T-helper 1 cell (primary cell): ENCODE measurements at places on chromosomes 6 and 20.

DNA sequence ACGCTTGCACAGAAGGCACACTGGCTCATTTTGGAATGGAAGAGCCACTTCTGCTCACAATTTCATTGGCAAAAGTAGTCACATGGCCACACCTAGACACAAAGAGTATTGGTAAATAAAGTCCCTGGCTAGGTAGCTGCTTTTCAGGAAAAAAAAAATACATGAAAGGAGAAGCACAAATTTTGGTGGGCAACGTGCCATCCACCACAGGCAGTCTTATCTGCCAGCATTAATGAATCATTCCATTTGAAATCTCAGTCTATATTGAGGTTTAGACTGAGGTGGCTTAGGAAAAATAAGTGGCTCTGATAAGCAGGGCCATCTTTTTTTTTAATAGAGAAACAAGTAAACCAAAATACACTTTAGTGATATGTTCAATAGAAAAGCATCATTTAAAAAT, 44.3 kb downstream of the ADGRB3 start:
- DNase-seq = no peak

GRCh38 chr6:111781041-111781708, 92.1 kb downstream of the FYN start:
- DNase-seq = no peak

- peak; percentile 18 for DNase-seq
These were observed 65.1 kb downstream of the PLG start for GRCh38 chr6:160766989-160767646.

- DNase-seq = no peak
These were observed 44.9 kb upstream of the CEP162 start for GRCh38 chr6:84272298-84272697.

GRCh38 chr20:62738025-62738881, 29.6 kb downstream of the NTSR1 start:
- DNase-seq = no peak

- DNase-seq = no peak
These were observed 107.6 kb upstream of the TRAF3IP2 start for GRCh38 chr6:111713236-111713635.

GRCh38 chr6:32937230-32937633, 3.6 kb downstream of the HLA-DMB start:
- DNase-seq = no peak

DNA sequence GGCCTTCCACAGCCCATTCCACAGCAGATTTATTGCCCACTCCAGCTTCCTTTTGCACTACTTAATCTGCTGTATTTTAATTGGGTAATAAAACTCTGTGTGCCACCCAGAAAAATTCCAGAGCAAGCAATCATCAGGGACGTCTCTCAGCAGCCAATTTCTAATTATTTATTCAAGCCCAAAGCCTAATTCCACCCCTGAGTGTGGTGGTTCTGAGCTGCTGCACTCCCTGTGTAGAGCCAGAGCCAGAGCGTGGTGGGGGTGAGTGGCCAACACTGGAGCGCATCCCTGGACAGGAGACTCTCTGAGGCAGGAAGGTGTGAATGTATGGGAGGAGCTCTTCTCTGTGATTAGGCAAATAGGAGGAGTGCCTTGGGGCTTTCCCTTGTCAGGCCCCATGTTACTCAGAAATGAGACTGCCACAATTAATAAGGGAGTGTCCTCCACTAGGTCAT, 66.1 kb downstream of the CD24 start:
- DNase-seq = no peak

DNA sequence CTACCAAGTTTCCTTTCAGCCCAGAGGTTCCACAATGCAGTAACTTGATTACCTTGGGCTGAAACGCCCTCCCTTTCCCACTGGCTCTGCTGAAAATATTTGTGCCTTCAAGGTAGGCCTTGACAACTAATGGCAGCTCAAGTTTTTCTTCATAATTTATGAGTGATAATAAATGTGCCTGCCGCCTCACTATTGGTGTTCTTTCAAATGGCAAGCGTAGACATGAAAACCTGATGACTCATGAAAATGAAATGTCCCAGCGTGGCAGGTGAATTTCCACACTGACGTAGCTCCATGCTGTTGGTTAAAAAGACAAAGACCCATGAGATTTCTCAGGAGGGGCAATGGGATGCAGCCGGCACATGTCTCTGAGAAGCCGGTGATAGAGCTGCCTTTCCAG, 107.2 kb upstream of the GGTLC1 start:
- no peak for DNase-seq

- DNase-seq = no peak
These were observed 529.9 kb downstream of the MMUT start for GRCh38 chr6:48933136-48933535.

DNA sequence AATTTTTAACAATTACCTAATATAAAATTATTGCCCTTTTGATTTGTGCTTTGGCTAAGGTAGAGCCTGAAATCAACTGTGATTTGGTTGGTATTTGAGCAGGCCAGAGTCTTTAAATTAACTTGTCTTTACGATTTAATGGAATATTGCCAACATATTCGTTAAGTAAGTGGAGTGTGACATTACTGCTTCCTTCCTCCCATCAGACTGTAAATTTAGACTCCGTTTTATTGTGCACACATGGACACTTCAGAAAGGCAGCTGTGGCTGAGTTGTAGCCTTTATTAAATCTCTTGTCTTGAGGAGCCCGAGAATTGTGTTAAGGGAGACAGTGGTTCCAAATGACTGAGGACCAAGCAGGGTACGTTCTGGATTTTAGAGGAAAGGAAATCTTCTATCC, 57.4 kb downstream of the CAP2 start:
- DNase-seq = no peak

GRCh38 chr20:7856756-7857155, 83.5 kb downstream of the HAO1 start:
- no peak for DNase-seq

DNA sequence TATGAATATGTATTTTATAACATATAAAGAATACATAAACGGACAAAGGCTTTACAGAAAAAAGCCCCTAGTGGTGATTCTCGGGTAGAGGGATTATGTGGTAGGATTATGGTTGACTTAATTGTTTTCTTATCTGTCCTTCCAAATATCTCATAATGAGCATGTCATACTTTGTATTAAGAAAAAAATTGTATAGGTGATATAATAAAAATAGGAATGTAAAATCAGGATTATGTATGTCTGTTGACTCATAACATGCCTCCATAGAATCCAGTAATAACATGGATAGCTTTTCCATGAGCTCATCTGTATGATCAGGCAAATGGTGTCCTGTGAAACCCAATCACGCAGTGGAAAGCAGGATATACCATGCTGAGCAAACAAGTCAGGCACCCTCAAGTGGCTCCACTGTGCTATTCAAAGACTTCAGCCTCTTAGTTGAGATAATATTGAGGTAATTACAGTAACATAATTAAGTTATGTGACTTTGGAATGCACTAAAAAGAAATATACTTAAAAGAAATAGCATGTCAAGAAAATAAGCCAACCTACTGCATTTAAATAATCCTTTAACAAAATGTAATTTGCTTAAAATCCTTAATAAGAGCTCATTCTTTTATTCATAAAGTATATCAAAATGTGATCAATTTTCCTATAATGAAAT, 39.6 kb upstream of the PRELID3B start:
- no peak for DNase-seq

GRCh38 chr6:156720691-156721685, 56.2 kb upstream of the ARID1B start:
- no peak for DNase-seq

DNA sequence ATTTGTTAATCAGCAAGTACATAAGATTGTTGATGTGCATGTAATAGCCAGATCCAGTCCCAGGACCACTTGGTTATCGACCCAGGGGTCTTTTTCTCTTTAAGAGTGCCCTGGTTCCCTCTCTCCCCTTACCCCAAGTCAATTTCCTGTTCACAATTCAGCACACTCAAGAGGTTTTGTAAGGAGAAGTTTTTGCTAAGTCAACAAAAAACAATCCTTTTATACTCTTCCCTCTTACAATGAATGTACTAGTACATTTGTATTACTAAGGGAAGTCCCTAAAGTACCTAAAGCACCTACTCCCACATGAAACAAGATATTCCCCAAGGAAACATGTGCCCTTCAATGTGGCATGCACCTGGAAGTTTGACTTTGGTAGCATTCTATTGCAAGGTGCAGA, 1.6 kb upstream of the NT5DC1 start:
- no peak for DNase-seq

- DNase-seq = no peak
These were observed 172.6 kb upstream of the SOX4 start for GRCh38 chr6:21420926-21421325.

GRCh38 chr6:1524040-1524480, 85.7 kb upstream of the FOXC1 start:
- peak; percentile 62 for DNase-seq

DNA sequence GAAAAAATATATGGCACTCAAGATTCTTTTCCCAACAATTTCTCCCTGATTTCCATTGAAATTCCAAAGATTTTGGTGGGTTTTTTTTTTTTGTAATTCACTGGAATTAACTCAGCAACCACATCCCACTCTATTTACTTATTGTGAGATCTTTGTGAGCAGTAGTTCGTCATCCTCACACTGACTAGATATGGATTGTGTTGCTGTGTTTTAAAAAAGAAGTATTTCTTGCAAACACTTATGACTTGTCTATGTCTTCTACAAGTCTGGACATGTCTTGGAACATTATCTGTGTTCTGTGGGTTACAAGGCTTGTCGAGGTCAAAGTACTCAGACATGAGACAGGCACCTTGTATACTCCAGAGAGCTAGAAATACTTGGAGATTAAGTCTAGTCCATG, 7.3 kb upstream of the TENT5A start:
- DNase-seq = no peak

GRCh38 chr20:17895641-17896171, 72.9 kb downstream of the SNX5 start:
- DNase-seq = no peak

- DNase-seq = no peak
These were observed 79.0 kb upstream of the EEF1E1 start for GRCh38 chr6:8181160-8181881.

- DNase-seq = no peak
These were observed 756.9 kb downstream of the TFAP2A start for GRCh38 chr6:9657994-9658393.

- no peak for DNase-seq
These were observed 728 bp downstream of the FUT9 start for GRCh38 chr6:96016334-96017069.

DNA sequence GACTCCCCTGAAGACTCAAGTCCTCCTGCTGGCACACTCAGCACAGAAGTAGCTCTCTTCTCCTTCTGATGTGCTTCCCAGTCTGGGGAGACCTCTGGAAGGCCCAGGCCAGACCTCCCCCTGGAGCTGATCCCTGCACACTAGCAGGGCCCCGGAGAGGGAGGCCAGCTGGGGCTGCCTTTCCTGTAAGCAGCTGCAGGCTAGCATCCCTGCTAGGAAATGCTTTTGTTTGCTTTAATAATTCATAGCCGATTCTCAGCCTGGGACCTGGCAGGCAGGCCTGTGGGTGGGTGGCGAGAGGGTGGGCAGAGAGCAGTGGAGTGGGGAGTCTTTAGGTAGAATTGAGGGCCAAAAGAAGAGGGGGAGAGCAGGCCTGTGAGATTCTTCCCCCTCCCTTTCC, 5.2 kb downstream of the EBF4 start:
- no peak for DNase-seq

DNA sequence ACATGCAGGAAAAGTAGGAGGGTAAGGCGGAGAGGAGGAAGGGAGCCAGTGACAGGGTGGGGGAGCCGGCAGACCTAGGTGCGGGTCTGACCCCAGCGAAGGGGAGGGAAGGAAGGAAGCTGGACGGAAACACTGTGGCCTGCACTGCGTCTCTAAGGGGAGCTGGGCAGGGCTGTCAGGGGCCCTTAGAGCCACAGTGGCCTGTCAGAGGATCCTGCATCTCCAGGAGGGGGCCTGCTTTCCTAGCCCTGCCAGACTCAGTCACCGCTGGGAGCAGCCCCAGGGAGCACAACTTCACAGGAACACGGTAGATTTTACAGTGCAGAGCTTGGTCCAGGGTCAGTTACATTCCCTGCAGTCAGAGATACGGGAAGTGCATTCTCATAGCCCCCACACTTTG, 118.2 kb downstream of the PACRG start:
- DNase-seq = no peak

GRCh38 chr20:46347841-46348803, 39.8 kb upstream of the CDH22 start:
- DNase-seq = no peak
